ENCODE measurements at places on chromosomes 3 and 15.
A peak's percentile ranks its signal among the peaks of the same experiment; 100 is the strongest.

DNA sequence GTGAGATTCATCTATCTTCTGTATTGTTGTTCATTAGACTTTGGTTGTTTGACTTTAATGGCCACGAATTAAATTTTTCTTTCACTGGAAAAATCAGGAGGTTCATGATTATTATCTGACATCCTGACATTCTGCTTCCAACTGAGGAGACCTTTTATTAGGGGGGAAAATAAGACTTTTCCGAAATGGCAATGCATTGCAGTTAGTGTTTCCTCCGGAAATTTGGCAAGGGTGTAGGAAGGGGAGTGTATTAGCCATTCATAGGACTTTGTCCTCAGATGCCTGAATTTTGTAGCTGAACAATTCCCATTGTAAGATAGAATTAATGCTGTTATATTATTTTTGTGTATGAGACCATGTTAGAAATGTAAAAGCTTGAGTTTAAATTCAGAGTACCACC, 450.6 kb upstream of the TGFBR2 start:
- no peak for DNase-seq

DNA sequence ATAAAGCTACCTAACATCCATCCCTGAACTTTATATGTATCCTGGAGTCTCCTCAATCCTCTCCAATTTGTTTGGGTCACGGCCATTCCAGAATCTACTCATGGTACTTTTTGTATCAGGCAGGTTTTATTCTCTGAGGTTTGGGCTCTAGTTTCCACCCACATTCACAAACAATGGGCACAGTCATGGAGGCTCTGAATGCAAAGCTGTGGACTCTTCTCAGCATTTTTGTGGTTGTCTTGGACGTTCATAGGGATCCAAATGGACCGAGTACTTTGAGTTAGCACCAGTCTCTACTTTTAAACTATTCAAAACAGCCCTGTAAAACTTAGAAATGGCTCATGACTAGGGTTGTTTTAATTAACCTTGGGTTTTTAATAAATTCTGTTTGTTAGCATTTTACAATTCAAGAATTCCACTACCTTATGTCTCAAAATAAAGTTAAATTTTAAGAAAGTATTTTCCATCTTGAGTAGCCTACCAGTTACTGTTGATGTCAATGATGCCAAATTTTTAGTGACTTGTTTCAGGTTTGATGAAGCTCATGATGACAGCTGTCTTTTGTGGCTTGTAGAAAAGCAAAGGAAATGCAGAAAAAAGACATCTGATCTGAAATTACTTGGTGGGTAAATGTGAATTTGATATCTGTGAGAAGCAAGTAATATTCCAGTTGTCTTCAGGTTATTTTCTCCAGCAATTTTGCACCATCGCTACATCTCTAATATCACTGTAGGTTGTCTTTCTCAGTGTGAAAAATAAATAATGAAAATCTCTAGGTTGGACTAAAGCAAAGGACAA, 275.7 kb upstream of the THBS1 start:
- no peak for DNase-seq

DNA sequence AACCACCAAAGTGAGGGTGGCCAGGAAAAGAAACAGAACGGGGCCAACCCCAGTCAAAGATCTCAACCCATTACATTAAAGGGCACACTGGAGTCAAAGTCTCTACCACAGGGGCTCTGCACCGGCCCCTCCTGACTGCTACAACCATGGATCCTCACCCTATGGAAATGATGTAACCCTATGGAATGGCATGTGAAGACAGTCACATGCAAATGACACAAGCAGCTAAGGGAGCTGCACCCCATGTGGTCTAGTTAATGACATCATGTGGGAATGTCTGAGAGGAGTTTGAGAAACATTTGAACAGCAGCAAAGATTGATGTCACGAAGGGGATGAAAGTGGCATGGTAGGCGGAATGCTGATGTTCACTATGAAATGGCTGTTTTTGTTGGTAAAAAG, 298.2 kb upstream of the SLCO3A1 start:
- DNase-seq: no peak

DNA sequence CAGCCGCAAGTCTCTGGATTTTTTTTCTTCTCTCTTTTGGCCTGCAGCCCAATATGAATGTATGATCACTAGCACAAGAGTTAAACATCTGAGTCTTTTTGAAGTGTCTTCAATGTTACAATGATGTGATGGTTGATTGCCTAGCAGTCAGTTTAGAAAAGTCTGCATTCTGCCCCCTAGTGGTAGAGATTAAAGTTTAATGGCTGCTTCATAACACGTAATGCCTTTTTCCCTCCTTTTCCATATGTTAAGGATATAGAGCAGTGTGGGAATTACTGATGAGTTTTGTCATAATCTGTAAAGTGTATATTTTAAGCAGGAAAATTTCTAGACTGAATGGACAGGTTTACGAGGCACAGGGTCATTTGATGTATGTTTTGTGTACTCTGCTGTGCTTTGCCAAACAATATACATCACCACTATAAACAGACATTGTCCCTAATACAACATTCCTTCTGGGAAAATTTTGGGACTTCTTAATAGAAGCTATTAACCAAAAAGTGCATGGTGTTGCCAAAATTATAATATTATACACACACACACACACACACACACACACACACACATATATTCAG, 1038.5 kb upstream of the NR2F2 start:
- peak; percentile 60 for DNase-seq

DNA sequence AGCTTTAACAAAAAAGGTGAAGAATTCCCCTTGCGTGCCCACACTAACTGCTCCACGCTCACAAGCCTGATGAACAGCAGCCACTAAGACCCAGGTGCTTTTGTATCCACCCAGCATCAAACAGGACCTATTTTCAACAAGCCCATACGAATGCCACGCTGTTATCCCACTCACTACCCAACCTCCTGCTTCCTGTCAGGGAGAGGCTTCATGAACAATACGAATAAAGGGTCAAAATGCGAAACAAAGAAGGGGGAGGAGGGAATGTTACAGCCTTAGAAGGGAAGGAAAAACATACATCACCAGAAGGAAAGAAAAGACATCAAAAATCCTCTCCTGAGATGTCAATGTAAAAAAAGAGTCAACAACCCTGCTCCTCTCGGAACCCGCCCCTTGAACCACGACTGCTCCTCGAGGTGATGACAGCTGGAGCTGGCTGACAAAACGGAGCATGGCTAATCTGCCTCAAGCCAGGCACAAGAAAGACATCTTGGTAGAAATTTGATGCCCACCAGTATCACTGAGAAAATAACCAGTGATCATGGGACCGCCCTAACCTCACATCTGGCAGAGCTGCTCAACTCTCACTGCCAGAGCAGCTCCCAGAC, 9.7 kb downstream of the ERC2 start:
- peak; percentile 49 for DNase-seq

- peak; percentile 1 for DNase-seq
Observed at GRCh38 chr3:62922326-62922725, 47.1 kb upstream of the CADPS start.

- peak; percentile 51 for DNase-seq
Observed at GRCh38 chr3:57048052-57048671, 12.3 kb upstream of the SPATA12 start.

DNA sequence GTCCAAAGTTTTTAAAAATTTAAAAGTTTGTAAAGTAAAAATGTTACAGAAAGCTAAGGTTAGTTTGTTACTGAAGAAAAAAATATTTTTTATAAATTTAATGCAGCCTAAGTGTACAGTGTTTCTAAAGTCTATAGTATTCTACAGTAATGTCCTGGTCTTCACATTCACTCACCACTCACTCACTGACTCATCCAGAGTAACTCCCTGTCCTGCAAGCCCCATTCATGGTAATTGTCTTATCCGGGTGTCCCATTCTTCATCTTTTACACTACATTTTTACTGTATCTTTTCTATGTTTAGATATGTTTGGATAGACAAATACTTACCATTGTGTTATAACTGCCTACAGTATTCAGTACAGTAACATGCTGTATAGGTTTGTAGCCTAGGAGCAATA, 36.7 kb upstream of the ATP10A start:
- DNase-seq: no peak
